ENCODE measurements at places on chromosomes 16 and 17. TPM values are rescaled to one million over a fixed set of nuclear protein-coding genes. Genes with fewer than 3 reads are reported as not detected.

GRCh38 chr17:64216000-64216337 is 47.1 kb downstream of the TEX2 start:
- DNase-seq: no peak

The GJC1 gene
- total RNA-seq: 1.4 TPM

The PTGES3L gene
- total RNA-seq: not detected

DNA sequence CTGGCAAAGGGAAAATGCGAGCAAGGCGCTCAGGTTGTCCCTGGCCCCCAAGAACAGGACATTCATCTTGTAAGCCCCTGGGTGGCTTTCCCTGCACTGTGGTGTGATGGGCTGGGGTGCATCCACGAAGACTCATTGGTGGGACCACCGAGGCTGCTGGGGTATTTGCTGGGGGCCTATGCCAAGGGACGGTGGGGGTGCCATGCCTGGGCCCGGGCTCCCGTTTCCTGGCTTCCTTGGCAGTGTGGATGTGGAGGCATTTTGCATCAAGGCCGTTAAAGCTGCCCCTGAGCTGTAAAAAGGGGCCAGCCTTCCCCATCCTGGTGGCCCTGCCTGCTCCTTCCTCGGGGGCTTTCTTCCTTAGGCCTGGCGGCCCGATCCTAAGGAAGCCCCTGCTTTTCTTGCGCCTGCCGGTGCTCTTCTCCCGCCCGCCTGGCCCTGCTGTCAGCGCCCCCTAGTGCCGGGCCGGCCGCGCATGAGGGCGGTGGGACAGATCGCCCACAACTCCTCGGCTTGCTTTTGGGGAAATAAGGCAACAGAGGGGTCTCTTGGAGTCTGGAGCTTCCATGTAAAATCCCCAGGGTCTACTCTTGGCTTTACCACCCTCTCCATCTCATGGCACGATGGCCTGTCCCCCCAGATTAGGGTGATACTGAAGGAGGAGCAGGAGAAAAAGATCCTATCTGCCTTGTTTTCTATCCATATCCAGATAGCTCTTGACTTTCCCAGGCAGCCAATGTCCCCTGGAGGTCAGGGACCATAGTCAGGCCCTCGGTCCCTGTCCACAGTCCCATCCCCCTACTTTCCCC is 9.8 kb upstream of the TBX2 start:
- DNase-seq: no peak

The GAST gene
- total RNA-seq: not detected

DNA sequence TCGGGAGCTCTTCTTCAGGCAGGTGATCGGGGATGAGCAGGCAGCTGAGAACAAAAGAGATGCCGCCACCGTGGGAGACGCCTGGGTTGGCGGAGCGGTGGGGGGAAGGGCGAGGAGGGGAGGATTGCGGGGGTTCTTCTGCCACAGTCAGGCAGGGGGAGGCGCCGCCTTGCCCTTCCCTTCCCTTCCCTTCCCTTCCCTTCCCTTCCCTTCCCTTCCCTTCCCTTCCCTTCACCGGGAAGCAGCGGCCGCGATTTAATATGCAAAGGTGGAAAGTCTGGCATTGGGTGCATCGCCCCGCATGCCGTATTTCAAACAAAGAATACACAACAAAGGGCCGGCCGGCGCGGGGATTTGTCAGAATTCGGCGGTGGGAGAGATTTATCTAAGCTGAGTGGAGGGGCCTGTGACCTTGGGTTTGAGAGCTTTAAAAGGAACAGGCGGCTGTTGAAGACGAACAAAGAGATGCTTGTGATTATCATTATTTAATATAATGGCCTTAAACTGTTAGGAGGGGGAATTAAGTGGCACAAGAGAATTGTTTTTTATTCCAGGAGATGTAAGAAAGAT is 262.3 kb upstream of the TNRC6C start:
- no peak for DNase-seq

The ATP2A1 gene
- 0.32 TPM for total RNA-seq

The NTN3 gene
- not detected for total RNA-seq

DNA sequence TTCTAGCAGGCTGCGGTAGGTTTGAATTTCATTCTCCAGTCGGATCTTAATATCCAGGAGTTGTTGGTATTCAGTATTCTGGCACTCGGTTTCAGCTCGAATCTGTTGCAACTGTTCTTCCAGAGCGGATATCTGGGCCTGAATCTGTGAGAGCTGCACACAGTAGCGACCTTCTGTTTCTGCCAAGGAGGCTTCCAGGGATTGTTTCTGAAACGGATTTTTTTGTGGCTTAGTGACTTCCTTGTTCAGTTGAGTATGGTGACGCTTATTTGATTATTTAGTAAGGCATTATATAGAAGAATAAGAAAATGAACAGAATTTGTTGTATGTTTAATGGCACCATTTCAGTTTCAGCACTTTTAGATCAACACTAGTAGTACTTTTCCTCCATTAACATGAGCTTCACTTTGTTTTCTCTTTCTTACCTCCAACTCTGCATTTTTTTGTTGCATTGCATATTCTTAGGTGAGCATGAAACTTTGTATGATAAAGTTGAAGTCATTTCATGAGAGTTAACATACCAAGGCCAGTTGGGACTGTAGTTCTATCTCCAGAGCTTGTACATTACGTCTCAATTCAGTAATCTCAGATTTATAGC is 2.8 kb downstream of the KRT10 start:
- no peak for DNase-seq

DNA sequence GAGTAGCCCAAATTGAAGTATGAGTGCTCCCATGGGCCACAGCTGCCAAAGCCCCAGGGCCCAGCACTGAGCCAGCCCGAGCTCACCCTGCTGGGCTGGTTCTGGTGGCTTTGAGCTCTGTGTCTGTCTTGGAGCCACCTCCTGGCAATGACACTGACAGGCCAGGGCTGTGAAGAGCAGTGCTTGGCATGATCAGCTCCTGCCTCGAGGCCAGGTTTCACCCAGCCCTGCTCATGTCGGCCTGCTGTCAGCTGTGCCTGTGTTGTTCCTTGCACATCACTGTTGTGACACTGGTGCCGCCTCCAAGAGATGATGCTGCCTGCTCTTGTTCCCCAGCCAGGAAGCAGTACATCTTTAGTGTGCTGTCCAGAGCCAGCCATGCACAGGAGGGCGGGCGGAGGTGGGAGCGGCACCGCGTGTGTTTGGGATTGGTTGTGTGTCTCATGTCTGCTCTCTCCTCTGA is 26.0 kb downstream of the PLD6 start:
- DNase-seq: no peak

Measured in naive thymus-derived CD4-positive, alpha-beta T cell (primary cell).